ENCODE measurements at places on chromosomes 7 and 10.

GRCh38 chr7:74097937-74098614 is 14.5 kb downstream of the LIMK1 start:
- no peak for DNase-seq

DNA sequence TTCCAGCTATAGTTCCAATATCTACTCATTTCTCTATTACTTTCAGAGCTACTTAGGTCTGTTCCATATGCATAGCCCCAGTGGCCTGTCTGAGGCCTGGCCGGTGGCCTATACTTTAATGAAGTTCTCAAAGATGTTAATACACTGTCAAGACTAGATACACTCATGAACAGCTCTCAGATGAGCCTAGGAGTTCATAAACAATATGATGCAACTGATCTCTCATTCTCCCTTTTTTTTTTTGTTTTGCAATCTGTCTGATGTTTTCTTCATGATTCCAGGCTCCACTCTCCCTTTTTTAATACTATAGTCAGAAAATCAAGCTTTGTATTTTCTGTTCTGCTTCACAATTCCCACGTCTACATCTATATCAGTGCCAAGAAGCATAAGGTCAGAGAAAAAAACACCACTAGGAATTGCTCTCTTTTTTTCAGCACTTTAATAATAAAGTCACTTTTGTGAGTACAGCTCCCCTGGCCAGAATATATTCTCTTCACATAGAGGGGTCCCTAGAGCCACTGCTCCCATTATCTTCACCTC is 321.0 kb downstream of the C7orf25 start:
- DNase-seq: no peak

DNA sequence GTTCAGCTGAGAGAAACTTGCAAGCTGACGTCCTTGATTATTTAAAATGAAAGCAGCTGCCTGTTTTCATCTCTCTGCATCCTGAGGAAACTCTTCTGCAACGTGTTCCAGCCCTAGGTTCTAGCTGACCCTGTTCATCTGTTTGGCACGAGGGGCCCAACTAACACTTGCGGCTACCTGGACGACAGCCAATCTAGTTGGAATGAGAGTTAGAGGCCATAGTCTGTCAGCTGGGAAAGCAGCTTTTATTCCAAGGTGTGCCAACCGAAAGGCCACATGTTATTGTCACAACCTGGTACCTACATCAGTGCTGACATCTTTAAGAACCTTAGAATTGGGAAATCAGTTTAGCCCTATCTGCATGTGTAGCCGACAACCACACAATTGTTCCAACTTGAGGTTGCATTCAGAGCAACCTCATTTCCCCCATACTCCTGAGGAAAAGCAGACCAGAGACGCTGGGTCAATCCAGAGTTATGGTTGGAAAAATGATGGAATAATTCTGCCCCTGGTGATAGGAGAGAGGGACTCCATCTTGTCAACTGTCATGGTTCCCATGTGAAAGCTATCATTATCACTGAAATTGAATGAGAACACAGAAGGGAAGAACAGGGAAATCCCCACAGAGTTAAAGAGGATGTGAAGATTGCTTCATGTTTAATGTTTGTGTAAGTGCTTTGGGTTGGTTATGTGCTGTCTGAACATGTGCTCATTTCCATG is 121.6 kb downstream of the EGFR start:
- no peak for DNase-seq

GRCh38 chr10:128007056-128007455 is 100.2 kb downstream of the PTPRE start:
- no peak for DNase-seq

DNA sequence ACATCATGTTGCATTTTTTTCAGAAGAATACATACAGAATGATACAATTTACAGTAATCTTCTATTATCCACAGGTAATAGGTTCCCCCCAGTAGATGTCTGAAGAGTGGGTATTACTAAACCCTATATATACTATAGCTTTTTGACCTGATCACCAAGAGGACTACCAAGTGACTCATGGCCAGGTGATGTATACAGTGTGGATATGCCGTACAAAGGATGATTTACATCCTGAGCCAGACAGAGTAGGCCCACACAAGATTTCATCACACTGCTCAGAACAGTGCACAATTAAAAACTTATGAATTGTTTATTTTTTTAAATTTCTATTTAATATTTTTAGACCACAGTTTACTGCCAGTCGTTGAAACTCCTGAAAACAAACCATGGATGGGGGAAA is 70.6 kb downstream of the STEAP1B start:
- DNase-seq: no peak

- no peak for DNase-seq
Observed at GRCh38 chr7:82675396-82675795, 231.8 kb upstream of the CACNA2D1 start.

DNA sequence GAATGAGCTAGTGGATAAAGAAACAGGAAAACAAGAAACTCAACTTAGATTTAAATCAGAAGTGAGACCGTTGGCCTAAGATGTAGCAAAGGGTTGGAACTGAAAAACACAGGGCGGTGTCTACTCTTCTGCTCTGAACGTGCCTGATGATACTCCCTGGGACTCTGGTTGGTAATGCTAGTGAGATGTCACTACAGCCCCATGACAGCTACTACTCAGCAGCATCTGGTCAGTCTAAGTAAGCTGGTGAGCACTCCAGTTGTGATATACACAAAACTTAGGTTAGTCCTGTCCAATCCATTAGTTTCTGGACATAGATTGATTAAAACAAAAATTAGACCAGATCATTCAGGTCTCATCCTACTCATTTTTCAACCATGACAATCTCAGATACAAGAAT is 15.4 kb downstream of the MYPN start:
- no peak for DNase-seq

GRCh38 chr10:122276611-122277208 is 5.6 kb downstream of the BTBD16 start:
- DNase-seq: no peak

DNA sequence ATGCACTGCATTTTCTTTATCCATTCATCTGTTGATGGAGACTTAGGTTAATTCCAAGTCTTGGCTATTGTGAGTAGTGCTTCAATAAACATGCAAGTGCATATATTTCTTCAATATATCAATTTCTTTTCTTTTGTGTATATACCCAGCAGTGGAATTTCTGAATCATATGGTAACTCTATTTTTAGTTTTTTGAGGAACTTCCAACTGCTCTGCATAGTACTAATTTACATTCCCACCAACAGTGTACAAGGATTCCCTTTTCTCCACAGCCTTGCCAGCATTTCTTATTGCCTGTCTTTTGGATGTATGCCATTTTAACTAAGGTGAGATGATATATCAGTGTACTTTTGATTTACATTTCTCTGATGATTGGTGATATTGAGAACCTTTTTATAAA is 145.2 kb downstream of the LYZL1 start:
- DNase-seq: no peak

- no peak for DNase-seq
Observed at GRCh38 chr10:131670341-131670740, 230.5 kb upstream of the PPP2R2D start.

- no peak for DNase-seq
Observed at GRCh38 chr10:71465551-71466252, 69.0 kb downstream of the CDH23 start.

- DNase-seq: no peak
Observed at GRCh38 chr7:22571766-22572165, 71.8 kb upstream of the STEAP1B start.

GRCh38 chr7:151088856-151089699 is 2.8 kb downstream of the AGAP3 start:
- DNase-seq: no peak

- no peak for DNase-seq
Observed at GRCh38 chr7:85178531-85179298, 8.1 kb downstream of the SEMA3D start.

DNA sequence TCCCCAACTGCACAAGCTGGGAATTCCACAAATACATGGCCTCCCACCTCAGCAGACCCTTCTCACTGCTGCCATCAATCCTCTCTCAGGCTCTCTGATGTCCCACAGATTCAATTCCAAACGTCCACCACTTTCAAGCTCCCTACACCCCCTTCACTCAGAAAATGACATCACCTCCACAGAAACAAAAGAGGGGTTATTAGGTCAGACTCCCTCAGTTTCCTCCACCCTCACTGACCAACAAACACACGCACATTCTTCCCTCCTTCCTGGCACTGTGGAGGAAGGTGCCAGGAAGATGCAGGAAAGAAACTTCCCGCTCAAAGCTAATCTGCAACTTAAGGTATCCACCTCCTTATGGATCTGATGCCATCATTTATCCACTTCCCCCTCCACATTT is 18.3 kb downstream of the ZNF438 start:
- no peak for DNase-seq

DNA sequence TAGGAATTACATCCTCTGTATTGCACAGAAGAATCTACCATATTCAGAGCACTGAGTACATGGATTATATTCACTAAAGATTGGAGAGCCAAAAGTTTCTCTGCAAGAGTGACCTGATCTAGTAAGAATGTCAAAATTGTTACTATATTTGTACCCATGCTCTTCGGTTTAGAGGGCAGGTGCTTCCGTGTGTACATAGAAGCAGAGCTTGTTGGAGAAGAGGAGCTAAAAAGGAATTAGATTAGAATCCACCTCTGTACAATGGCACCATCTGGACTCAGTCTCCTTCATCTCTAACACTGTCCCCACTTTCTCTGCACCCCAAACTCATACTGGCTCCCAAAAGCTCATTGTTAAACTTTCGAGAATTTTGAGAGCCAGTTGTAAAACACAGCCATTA is 8.3 kb downstream of the CALD1 start:
- DNase-seq: no peak

DNA sequence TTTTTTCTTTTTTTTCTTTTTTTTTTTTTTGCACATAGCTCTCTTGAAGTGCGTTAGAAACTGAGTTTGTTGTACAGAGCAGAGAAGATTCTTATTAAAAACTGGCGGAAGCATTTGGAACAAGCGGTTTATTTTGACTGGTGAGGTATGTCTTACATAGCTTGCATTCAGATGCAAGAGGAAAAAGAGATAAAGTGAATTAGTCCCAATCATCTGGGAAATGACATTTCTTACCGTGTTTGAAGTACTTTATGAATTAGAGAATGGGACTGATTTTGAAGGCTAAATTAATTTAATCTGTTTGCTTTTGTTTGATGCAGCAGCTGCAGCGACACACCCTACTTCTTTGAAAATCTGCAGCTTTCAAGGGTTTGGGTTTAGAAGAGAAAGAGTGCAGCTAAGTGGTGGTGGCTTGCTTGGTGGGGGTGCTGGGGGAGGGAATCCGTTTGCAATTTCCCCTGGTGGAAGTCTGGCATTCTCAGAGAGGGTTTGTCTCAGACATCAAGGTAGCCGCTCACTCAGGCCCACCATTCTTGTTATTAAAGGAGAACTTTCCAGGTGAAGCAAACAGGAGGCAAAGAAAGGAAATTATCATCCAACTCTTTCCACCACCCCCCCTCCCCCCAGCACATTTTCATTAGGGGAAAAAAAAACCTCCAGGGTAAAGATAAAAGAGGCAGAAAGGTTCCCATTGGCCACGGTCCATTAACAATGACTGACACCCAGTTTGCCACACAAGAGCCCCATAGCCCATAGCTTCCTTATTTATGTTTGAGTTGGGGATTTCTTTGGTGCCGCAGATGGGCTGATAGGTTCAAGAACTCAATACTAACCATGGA is 231.7 kb downstream of the SKIDA1 start:
- no peak for DNase-seq

DNA sequence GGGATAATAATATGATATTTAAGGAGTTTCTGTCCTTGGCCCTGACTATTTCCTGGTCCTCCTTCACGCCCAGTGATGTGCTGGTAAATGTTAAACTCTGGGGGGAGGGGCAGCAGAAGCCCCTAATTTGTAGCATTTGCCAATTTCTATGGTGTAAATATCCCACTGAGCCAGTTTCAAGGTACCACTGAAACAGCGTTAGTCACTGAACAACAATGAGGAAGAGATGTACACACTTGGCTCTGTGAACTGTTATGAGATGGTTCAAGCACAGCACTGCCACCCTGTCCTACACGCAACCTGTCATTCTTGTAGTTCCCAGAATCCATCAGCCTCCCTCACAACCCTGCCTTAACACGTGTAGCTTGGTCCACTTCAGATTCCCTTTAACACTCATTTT is 39.8 kb downstream of the MET start:
- no peak for DNase-seq

DNA sequence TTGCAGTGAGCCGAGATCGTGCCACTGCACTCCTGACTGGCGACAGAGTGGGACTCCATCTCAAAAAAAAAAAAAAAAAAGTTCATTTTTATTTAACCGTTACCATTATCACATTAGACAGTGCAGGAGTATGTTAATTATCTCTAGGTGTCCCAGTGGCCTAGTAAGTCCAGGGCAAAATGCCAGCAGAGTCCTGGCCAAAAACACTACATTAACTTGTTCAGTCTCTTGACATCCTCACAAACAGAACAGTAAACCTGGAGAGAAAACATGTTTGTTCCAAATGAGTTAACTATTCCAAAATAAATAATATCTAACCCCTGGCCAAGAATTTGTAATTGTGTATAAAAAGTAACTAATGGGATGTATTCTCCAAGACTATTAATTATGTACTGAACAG is 43.2 kb downstream of the PTPRZ1 start:
- DNase-seq: no peak

DNA sequence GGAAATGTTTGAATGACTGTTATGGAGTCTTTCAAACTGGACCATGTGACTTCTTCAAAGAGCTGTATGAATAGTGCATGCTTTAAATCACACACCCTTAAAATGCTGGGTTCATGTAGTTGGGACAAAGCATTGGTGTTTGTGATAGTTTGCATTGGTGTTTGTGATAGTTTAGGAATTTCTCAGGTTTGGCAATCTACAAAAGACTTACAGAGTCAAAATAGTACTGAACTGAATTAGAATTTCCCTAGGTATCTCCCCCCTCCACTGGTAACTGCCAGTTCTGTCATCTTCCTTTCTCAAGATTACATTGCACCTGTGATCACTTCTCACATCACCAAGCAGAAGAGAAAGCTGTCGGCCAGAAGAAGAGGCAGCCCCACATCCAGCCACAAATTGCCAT is 261.1 kb downstream of the GATA3 start:
- no peak for DNase-seq

GRCh38 chr10:29748109-29748650 is 113.4 kb upstream of the SVIL start:
- no peak for DNase-seq

- DNase-seq: no peak
Observed at GRCh38 chr7:94908323-94909178, 1.2 kb downstream of the PPP1R9A start.

DNA sequence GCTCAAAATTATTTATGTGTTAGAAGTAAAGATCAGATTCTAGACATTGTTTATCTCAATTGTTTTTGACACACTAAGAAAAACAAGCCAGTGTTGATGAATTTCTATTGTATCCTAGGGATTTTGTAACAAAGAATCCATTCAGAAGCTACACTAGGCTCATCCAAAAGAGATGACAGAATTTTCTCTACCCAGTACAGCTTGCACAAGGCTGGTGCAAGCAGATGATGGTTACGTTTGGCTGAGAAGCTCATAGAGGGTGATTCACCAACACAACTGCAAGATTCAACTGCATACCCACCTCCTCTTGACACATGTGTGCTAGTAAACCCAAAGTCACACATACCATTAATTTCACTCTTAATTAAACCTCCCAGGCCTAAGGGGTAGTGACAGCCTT is 20.8 kb downstream of the GRM3 start:
- DNase-seq: no peak

GRCh38 chr10:114538181-114538906 is 119.7 kb downstream of the ABLIM1 start:
- DNase-seq: peak; percentile 54

- no peak for DNase-seq
Observed at GRCh38 chr7:77391230-77391629, 24.9 kb downstream of the GSAP start.
